Natural killer cell (primary cell): ENCODE measurements at places on chromosomes 6 and 20.
A peak's percentile ranks its signal among the peaks of the same experiment; 100 is the strongest.

- DNase-seq: no peak
These were observed 231.8 kb upstream of the RREB1 start for GRCh38 chr6:6875818-6876470.

GRCh38 chr20:50813101-50813643 is 18.3 kb downstream of the BCAS4 start:
- no peak for DNase-seq

DNA sequence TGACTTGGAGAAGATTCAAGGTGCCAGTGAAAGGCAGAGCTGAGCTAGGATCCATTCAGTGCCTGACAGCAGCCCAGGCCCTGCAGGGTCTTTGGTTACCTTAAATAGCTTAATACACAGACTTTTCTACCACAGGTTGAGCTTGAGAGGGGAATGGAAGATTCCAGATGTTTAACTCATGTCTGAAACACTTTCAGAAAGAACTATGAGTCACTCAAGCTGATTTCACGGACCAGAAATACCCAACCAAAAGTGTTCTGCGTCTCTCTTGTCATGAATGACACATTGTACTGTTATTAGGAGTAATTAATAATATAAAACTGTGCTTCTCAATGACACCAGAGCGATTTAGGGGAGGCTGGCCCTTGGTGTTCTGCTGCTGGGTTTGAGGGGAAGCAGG is 6.4 kb upstream of the PMEPA1 start:
- no peak for DNase-seq

- no peak for DNase-seq
These were observed 90.5 kb upstream of the EYA2 start for GRCh38 chr20:46804126-46804525.

DNA sequence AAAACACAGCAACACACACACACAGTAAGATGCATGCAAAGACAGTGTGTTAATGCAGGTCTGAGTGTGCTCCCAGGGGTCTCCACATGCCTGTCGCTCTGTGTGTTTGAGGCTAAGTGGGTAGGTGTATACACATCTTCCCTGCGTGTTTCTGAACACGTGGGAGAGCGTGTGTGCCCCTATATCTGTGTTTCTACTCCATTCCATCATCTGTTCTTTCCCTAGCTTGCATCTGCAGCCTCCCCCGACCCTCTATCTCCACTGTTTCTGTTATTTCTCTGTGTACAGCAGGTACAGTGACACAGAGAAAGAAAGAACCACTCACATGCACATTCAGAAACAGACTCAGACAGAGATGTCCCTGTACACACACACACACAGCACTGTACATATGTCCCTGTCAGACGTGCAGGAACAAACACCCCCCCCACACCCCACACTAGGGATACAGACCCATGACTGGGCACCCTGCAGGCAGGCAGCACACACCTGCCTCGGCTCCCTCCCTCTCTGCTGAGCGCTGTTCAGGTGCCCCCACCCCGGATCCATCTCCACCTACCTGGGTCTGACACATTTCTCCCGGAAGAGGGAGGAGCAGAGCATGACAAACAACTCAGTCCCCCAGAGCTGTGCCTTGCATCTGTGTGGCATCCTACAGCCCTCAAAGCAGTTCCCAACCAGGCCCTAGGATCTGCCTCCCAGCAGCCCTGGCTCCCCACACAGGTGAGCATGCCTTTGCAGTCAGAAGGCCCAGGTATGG is 27.6 kb downstream of the KCNK15 start:
- no peak for DNase-seq

DNA sequence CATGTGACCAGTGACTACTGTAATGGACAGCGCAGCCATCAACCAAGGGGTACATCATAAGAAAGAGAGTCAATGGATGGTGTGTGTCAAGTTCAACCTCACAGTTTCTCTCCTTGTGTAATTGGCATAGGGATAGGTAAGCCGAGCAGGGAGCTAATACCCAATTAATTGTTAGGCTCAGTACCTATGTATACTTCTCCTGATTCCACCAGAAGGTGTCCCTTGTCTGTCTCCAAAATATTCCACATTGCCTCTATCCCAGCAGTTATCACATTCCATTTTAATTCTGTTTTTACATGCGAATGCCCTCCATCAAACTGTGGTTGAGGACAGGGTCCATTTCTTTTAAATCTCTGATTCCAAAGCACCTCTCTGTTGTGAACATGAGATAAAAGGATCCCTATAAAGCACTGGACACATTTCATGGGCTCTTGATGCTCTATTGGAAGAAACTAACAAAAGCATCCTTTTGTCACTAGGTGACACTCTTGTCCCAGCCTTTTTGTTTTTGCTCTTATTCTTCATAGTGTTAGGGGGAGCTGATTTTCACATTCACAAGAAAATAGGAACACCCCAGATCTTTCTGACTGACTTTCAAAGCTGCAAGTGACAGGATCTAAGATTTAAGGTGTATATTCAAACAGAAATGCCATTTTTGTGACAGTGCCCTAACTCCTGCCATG is 38.9 kb downstream of the FBXO9 start:
- DNase-seq: peak; percentile 15

- DNase-seq: no peak
These were observed 1.1 kb upstream of the SLC22A23 start for GRCh38 chr6:3457710-3458602.

- no peak for DNase-seq
These were observed 119.3 kb upstream of the PTPN1 start for GRCh38 chr20:50390685-50391443.

DNA sequence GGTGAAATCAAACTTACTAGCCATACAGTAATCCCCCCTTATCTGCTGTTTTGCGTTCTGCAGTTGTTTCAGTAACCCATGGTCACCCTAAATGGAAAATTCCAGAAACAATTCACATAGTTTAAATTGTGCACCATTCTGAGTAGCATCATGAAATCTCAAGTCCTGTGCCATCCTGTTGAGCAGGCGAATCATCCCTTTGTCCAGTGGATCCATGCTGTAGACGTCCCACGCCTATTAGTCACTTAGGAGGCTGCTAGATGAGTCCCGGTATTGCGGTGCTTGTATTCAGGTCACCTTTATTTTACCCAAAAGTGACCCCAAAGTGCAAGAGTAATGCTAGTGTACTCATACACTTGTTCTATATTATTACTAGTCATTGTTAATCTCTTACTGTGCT is 46.4 kb downstream of the HECA start:
- no peak for DNase-seq

DNA sequence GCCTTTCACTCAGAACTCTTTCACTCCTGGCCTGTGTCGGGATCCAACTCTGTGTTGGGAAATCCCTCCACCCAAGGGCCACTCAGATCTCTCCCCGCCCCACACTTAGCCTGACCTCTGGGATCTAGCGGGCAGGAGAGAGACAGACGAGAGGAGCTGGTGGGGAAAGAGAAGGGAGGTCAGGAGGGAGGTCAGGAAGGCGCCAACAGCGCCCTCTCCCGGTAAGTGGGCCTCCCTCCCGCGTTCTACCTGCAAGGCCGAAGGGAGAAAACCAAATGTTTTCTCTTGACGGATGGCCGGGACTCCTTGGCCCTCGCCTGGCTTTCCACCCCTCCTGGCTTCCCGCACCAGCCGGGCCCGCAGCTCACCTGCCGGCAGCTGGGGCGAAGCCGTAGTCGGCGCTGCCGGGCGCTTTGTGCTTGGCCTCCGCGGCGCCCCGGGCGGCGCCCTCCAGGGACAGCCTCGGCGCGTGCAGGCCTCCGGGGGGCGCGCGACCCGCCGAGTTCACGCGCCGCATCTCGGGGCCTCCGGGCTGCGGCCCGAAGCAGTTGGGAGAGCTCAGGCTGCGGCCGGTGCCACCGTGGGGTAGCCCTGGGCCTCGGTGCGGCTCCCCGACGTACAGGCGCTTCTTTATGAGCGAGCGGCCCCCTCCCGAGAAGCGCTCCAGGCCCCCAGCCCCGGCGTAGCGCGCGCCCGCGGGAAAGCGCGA is 38.2 kb downstream of the C6orf132 start:
- peak; percentile 71 for DNase-seq

GRCh38 chr20:21357844-21358243 is 39.5 kb downstream of the NKX2-4 start:
- no peak for DNase-seq

DNA sequence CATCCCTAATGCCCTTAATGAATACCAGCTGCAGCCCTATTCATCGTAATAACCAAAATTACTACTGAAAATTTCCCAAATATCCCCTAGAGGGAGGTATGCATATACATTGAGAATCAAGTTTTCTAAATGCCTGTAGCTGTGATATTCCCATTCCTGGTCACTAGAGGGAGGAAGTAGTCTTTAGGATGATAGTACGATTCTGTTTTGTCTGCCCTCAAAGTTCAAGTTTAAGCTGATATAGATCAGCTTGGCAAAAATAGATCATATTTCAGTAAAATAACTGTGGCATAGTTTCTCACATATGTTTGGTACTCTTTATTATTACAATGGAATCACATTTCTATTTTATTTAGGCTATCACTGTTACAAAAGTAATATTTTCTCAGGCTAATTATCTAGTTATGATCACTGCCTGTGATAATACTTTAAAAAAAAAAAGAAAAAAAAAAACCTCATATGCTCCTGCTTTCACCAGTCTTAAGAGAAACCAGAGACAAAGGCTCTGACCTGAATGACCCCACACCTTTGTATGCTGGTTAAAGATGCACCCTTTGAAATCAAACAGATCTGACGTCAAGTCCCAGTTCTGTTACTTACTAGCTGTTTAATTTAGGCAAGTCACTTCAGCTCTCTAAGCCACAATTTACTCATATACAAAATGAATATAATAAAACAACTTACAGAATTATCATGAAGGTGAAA is 11.0 kb downstream of the TSPYL1 start:
- peak; percentile 76 for DNase-seq

GRCh38 chr6:116400328-116400727 is 29.6 kb downstream of the DSE start:
- DNase-seq: no peak

DNA sequence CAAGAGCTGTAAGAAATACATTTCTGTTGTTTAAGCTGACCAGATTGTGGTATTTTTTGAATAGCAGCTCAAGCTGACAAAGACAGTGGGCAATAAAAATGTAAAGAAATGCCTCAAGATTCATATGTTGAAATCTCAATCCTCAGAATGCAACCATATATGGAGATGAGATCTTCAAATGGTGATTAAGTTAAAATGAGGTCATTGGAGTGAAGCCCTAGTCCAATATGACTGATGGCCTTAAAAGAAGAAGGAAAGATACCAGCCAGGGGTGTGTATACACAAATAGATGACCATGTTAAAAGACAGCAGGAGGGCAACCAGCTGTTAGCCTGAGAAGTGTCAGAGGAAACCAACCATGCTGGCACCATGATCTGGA is 7.1 kb upstream of the DDO start:
- DNase-seq: no peak

GRCh38 chr6:149446791-149447376 is 37.9 kb downstream of the ZC3H12D start:
- no peak for DNase-seq

- DNase-seq: no peak
These were observed 47.1 kb upstream of the FOXP4 start for GRCh38 chr6:41498968-41499599.

DNA sequence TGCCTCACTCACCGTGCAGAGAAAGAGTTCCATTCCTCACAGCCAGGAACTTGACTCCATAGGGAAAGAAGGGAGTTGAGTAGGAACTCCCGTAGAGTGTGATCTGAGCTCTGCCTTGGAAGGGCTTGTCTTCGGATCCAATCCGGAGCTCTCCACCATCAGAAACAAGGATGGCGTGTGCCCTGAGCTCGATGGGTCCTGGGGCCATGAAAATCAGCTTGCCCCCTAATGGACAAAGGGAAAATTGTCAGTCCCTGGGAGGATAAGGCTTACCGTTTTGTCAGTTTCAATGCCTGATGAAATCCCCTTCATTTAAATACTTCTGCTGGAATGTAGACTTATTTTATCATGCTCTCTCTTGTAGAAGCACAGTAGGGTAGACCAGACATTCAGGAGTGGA is 153.3 kb downstream of the PKHD1 start:
- no peak for DNase-seq

DNA sequence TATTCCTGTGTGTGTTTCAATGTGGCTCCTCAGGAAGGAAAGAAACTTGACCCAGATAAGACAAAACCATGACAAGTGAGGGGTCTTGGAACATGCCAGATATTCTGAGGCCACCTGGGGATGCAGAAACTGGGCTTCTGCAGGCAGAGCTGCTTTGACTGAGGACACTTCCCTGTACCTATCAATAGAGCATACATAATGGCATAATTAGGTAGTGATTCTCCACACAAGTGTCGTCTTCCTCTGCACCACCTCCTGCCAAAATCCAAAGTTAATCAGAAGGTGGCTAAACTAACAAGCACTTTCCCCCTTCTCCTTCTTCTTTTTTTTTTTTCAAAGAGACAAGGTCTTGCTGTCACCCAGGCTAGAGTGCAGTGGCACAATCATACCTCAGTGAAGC is 97.1 kb downstream of the KIF13A start:
- no peak for DNase-seq

- no peak for DNase-seq
These were observed 212.3 kb upstream of the TBX18 start for GRCh38 chr6:84976526-84977362.

GRCh38 chr6:101630941-101631340 is 237.4 kb downstream of the GRIK2 start:
- no peak for DNase-seq

- DNase-seq: no peak
These were observed 55.6 kb downstream of the ZNF292 start for GRCh38 chr6:87210979-87211378.

DNA sequence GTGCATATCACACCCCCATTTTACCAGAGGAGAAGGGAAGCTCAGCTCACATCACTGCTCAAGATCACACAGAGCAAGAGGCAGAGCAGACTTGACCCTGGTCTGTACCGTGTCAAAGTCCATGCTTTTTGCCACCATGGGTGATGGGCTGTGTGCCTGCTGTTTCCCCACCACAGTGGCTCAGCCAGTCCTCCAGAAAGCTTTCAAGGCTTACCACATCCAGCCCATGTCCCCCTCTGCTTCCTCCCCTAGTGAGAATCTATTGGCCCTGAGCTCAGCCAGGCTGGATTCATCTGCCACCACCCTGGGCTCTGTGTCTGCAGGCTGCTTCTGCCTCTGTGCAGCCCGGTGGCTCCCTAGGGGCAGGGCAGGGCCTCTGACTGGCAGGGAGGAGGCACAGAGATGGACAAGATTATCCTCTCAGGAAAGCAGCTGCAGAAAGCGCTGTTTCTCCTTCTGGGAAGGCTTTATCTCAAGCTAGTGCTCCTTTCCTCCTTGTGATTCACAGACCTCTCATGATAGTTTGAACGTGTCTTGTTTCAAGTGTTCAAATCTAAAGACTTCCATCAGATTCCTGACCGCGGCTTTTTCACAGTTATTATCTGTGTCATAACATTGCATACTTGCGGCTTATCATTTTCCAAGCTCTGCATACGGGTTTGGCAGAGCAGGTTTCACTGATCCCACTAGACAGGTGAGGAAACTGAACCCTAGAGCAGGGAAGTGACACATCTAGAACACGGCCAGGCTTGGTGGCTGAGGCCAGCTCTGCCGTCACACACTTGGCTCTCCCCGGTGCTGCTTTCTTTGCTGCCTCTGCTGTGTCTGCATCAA is 37.4 kb downstream of the VEGFA start:
- no peak for DNase-seq

GRCh38 chr6:134706806-134707205 is 243.1 kb downstream of the ALDH8A1 start:
- no peak for DNase-seq
